Activated T-cell treated with anti-CD3 and anti-CD28 coated beads, Interleukin-2, amount 50 U/mL, for 24 hours (primary cell): ENCODE measurements at places on chromosomes 5 and 9.
A peak's percentile ranks its signal among the peaks of the same experiment; 100 is the strongest.

- no peaks in the 10 kb centered on the region for H3K27me3 ChIP-seq
- peaks cover 28% of the 10 kb centered on the region for H3K4me1 ChIP-seq
- H3K4me3 ChIP-seq, result no peak overlapping the region
- no peak for DNase-seq
Measured at GRCh38 chr9:37424686-37425297, 2.3 kb downstream of the GRHPR start.

DNA sequence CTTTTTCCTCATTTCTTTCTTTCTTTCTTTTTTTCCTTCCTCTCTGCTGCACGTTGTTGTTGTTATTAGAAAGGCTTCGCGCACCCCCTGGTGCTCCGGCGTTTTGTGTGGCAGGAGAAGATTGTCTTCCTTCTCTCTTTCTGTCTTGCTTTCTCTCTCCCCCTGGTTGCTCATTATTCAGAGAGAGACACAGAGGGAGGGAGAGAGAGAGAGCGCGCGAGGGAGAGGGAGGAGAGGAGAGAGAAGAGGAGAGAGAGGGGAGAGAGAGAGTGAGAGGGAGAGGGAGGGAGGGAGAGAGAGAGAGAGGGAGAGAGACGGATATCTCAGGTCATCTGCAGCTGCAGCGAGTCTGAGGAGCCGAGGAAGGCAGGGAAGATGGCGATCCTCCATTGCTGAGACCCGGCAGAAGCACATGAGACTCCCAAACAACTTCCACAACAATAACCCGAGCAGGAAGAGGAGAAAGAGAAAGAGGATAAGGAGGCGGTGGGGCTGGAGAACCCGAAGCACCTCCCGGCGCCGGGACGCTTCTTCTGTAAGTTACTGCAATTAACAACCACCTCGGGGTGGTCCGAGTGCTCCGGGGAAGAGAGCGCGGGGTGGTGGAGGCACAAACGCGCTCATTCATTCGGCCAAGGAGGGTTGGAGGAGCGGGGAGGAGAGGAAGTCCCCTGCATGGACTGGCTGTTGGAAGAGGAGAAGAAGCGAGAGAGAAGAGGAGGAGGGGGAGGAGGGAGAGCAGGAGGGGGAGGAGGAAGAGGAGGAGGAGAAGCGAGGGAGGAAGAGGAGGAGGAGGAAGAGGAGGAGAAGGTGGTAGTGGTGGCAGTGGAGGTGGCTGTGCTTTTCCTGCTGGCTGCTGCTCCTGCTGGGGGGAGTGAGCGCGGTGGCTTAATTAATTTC is at the start of gene ZNF462:
Gene ZNF462 (plus strand): TSS at position 346 of the 900 bp plus-strand sequence. CDS start 60,218 bp downstream, outside the sequence.
- DNase-seq, result no peak
- peak within 1 kb of the TSS; percentile 70 for H3K4me3 ChIP-seq
- no peaks in the 10 kb centered on the region for H3K36me3 ChIP-seq
- H3K27me3 ChIP-seq, result peaks cover 80% of the 10 kb centered on the region

DNA sequence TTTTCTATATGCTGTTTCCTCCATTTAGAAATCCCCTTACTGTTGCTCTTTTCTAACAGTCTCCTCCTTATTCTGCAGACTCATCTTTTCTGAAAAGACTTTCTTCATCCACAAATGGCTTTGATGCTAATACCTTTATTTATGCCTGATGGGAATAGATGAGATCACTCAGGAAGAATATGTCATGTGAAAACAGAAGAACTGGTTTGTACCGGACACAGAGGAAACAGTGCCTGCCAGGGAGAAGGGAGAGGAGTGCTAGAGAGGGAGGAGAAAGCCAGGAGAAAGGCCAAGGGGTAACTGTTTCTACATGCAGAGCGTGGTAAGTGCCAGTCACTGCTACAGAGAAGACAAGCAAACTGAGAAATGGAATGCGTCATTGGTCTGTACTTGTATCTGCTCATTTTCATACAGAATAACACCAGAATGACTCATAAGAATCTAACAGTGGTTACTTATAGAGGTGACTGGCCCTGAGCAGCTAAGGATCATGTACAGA is 45.9 kb upstream of the PJA2 start:
- H3K36me3 ChIP-seq, result no peaks in the 10 kb centered on the region
- H3K27me3 ChIP-seq, result peaks cover 6% of the 10 kb centered on the region
- H3K4me1 ChIP-seq, result peaks cover 4% of the 10 kb centered on the region
- no peak overlapping the region for H3K27ac ChIP-seq

GRCh38 chr5:123809594-123810221 is 297.7 kb downstream of the CSNK1G3 start:
- H3K27me3 ChIP-seq, result no peaks in the 10 kb centered on the region
- no peaks in the 10 kb centered on the region for H3K36me3 ChIP-seq
- no peak overlapping the region for H3K27ac ChIP-seq
- H3K4me1 ChIP-seq, result no peaks in the 10 kb centered on the region
- no peak overlapping the region for H3K4me3 ChIP-seq

GRCh38 chr5:137607771-137608170 is 108.6 kb upstream of the SPOCK1 start:
- DNase-seq, result no peak
- H3K27me3 ChIP-seq, result peaks cover 22% of the 10 kb centered on the region
- H3K36me3 ChIP-seq, result no peaks in the 10 kb centered on the region

- no peak overlapping the region for H3K4me3 ChIP-seq
- H3K27me3 ChIP-seq, result peaks cover 36% of the 10 kb centered on the region
Measured at GRCh38 chr5:175248416-175248905, 195.5 kb downstream of the DRD1 start.

- DNase-seq, result no peak
- no peak overlapping the region for H3K27ac ChIP-seq
- no peaks in the 10 kb centered on the region for H3K36me3 ChIP-seq
- peaks cover 13% of the 10 kb centered on the region for H3K4me1 ChIP-seq
- H3K4me3 ChIP-seq, result peak overlapping the region; percentile 70
Measured at GRCh38 chr5:78647838-78648358, 674 bp downstream of the LHFPL2 start.

DNA sequence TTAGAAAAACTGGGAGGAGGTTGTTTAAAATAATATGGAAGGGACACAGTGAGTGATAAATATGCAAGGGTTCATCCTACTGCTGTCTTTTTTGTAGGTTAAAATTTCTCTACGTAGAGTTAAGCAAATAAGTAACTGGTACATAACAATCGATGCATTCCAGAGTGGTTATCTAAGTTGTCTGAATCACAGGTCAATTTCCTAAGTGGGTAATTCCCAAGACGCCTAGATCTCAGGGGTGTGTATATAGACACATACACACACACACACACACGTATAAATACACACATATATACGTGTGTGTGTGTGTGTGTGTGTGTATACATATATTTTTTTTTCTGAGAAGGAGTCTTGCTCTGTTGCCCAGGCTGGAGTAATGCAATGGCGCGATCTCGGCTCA is 22.3 kb downstream of the CAAP1 start:
- DNase-seq, result no peak
- no peak overlapping the region for H3K4me3 ChIP-seq
- no peaks in the 10 kb centered on the region for H3K27me3 ChIP-seq
- H3K36me3 ChIP-seq, result peaks cover 48% of the 10 kb centered on the region

DNA sequence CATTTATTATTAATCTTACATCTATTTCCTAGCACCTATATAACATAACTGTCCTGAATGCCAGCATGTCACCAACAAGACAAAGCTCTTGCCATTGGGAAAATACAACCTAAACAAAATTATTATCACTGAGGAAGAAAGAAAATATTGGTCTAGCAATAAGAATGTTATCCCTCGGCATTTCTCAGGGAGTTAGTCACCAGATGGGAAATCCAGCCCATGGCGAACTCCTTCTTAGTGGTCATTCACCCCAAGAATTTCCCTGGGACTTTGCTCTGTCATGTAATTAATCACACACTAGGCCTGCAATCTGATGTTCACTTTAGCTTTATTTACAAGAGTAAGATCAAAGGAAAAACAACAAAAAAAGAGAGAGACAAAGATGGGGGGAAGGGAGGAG is 56.1 kb upstream of the TAS2R1 start:
- H3K4me1 ChIP-seq, result no peaks in the 10 kb centered on the region
- no peak overlapping the region for H3K27ac ChIP-seq
- no peak overlapping the region for H3K4me3 ChIP-seq
- no peak for DNase-seq
- no peaks in the 10 kb centered on the region for H3K36me3 ChIP-seq
- no peaks in the 10 kb centered on the region for H3K27me3 ChIP-seq

- H3K27ac ChIP-seq, result no peak overlapping the region
- no peak for DNase-seq
- no peaks in the 10 kb centered on the region for H3K27me3 ChIP-seq
- no peak overlapping the region for H3K4me3 ChIP-seq
Measured at GRCh38 chr5:180046656-180047055, 24.9 kb downstream of the RNF130 start.

DNA sequence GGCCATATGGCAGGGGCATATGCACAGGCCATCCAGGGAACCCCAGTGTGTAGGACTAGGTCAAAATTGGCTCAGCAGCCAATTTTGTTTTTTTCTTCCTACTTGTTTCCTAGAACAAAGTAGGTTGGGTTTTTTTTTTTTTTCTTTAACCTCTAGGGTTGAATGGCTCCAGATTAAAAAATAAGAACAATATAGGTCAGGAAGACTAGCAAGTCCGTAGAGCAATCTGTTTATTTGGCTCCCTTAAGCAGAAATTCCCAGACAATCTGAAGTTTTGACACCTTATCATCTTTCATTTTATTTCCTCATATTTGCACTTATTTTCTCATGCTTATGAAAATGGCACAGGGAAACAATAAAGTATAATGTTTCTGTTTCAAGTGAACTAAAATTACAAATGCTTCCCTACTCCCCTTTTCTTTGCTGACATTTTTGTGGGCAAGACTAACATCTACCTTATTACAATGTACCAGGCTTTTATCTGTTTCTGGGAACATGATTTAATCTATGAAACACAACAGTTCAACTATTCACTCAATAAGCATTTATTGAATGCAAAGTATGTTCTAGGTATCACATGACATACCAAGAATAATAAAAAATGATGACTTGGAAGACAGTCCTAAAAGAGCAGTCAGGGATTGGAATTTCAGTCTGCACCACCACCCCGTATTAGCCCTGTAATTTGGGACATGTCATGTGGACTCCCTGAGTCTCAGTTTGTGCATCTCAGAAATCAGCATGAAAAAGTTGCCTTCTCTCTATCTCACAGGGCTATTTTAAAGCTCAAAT is 30.5 kb downstream of the TLR4 start:
- no peak overlapping the region for H3K27ac ChIP-seq
- no peak for DNase-seq
- H3K4me1 ChIP-seq, result no peaks in the 10 kb centered on the region
- peaks cover 2% of the 10 kb centered on the region for H3K27me3 ChIP-seq

DNA sequence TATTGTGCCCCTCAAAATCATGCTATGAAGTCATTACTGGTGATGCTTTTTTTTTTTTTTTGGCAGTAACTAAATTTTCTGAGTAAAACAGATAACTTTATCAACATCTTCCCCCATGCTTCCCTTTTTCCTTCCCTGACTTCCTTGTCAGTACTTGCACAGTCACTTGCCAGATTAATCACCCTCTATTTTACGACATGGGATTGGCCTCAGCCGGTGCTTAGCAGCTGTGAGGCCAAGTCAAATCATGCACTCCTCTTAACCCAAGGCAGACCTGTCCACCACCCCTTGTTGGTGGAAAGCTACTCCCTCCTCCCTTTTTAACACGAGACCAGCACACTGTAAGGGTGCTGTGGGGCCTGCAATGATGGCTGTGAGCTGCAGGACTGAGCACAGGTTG is 118.0 kb upstream of the OTULINL start:
- DNase-seq, result no peak
- H3K4me1 ChIP-seq, result no peaks in the 10 kb centered on the region
- no peak overlapping the region for H3K4me3 ChIP-seq
- no peaks in the 10 kb centered on the region for H3K36me3 ChIP-seq

DNA sequence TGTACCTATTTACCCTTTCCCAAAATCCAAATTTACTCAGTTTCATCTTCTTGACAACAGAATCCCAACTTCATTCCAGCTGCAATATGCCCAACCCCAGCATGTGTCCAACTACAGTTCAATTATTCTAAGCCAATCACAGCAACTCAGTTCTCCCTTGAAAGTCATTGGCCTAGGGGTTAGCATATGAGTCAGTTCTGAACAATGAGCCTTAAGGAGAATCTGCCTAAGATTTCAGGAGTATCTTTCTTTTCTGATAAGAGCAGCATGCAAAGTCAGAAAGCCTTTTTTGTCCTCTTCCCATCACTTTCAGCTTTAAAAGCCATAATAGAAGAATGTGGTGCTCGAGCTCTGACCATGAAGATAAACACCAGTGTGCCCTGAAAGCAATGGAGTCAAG is 44.4 kb upstream of the RASGRF2 start:
- H3K36me3 ChIP-seq, result no peaks in the 10 kb centered on the region
- DNase-seq, result no peak
- H3K4me1 ChIP-seq, result peaks cover 5% of the 10 kb centered on the region

DNA sequence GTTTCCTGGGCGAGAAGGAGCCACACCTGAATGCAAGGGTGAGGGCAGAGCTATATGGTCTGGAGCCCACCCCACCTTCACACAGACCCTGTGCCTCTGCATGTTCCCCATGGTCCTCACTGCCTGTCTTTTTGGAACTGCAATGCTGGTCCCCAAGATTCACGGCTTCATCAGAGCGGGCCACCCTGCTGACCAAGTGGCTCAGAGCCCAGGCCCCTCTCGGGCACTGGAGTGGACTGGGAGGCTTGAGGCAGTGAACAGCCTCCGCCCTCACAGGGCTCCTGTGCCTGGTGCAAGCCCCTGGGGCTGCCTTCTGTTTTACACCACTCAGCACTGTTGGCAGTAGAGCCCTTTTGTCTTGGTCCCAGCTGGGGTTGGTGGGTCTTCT is 143.2 kb downstream of the CACNA1B start:
- H3K4me1 ChIP-seq, result peaks cover 4% of the 10 kb centered on the region
- peaks cover 38% of the 10 kb centered on the region for H3K27me3 ChIP-seq
- no peak overlapping the region for H3K27ac ChIP-seq
- no peaks in the 10 kb centered on the region for H3K36me3 ChIP-seq

GRCh38 chr5:173832386-173832785 is 55.8 kb upstream of the CPEB4 start:
- no peaks in the 10 kb centered on the region for H3K36me3 ChIP-seq
- H3K27ac ChIP-seq, result no peak overlapping the region
- no peak overlapping the region for H3K4me3 ChIP-seq
- H3K27me3 ChIP-seq, result no peaks in the 10 kb centered on the region

DNA sequence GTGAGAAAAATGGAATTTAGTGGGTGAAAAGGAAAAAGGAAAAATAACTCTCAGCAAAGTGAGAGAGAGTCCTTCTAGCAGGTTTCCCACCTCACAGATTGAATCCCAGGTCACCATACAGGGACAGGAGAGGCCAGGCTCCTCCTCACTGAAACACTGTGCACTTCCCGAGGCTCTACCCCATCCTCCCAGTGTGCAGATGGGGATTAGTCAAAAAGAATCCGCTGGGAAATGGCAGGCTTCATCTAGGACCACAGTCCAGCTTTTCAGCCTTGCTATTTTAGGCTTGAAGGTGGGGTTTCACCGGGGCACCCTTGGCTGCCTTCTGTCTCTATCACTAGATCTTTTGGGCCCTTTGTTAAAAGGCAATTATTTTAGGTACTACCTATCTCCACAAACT is 47.8 kb downstream of the YIPF5 start:
- no peak overlapping the region for H3K4me3 ChIP-seq
- H3K36me3 ChIP-seq, result no peaks in the 10 kb centered on the region
- H3K4me1 ChIP-seq, result no peaks in the 10 kb centered on the region
- DNase-seq, result no peak
- no peaks in the 10 kb centered on the region for H3K27me3 ChIP-seq

DNA sequence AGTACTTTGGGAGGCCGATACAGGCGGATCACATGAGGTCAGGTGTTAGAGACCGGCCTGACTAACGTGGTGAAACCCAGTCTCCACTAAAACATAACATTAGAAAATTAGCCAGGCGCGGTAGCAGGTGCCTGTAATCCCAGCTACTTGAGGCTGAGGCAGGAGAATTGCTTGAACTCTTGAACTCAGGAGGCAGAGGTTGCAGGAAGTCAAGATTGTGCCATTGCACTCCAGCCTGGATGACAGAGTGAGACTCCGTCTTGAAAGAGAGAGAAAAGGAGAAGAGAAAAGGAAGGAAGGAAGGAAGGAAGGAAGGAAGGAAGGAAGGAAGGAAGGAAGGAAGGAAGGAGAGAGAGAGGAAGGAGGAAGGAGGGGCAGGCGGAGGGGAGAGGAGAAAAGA is 45.1 kb downstream of the MYO10 start:
- no peak for DNase-seq
- H3K36me3 ChIP-seq, result no peaks in the 10 kb centered on the region
- H3K4me3 ChIP-seq, result no peak overlapping the region
